DND-41 (cell line): ENCODE measurements at places on chromosomes 6 and 20.

- DNase-seq, result no peak
Measured at GRCh38 chr6:113432521-113433334, 424.4 kb upstream of the MARCKS start.

- DNase-seq, result no peak
Measured at GRCh38 chr6:39366931-39367618, 44.6 kb upstream of the KCNK16 start.

- DNase-seq, result no peak
Measured at GRCh38 chr6:109170333-109170732, 75.0 kb downstream of the CEP57L1 start.

GRCh38 chr6:112216662-112217551, 37.5 kb downstream of the LAMA4 start:
- no peak for DNase-seq

- no peak for DNase-seq
Measured at GRCh38 chr6:129895692-129896091, 34.6 kb upstream of the TMEM244 start.

GRCh38 chr20:53668992-53669391, 75.4 kb upstream of the ZNF217 start:
- DNase-seq, result no peak

- DNase-seq, result no peak
Measured at GRCh38 chr6:128280066-128280465, 240.3 kb downstream of the PTPRK start.

- no peak for DNase-seq
Measured at GRCh38 chr6:49888742-49889431, 22.6 kb upstream of the CRISP1 start.

GRCh38 chr20:23197836-23198235, 111.7 kb upstream of the CD93 start:
- no peak for DNase-seq

GRCh38 chr6:10557913-10558312, 36.8 kb downstream of the GCNT2 start:
- no peak for DNase-seq

GRCh38 chr6:134574491-134574890, 256.6 kb upstream of the SGK1 start:
- no peak for DNase-seq

- DNase-seq, result no peak
Measured at GRCh38 chr6:64083261-64083660, 447.7 kb downstream of the PHF3 start.

DNA sequence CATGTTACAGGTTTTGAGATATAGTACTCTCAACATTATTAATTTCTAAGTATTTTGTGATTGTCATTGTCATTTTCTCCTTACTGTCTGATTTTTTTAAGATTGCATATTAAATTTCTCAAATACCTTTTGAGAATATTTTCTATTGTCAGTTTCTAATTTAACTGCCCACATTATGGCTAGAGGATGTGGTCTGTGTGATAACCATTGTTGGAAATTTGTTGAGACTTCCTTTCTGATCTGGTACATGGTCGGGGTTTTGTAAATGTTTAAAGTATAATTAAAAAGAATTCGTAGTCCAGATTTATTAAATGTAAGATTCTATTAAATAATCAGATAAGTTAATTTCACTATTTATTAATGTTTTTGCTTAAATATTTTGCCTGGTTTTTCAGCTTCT, 60.1 kb downstream of the SLX4IP start:
- no peak for DNase-seq

DNA sequence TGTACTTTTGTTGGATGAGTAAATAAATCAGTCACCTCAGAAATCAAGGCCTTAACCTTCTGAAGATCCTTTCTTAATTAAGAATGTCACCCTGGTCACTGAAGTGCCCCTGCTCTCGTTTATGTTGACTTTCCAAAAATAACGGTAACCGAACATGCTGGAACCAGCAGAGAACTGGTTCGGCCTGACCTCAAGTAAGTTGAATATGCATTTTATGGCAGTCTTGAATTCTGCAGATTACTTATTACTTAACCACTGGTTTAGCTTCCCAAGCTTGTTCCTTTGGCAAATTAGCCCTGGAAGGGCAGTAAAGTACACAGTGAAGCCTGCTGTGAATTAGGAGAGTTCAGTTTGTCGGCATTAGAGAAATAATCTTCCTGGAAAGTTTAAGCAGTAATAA, 12.2 kb downstream of the MAPRE1 start:
- no peak for DNase-seq

- no peak for DNase-seq
Measured at GRCh38 chr6:100175814-100176310, 181.8 kb upstream of the MCHR2 start.

- no peak for DNase-seq
Measured at GRCh38 chr6:137488150-137489045, 5.8 kb downstream of the OLIG3 start.

DNA sequence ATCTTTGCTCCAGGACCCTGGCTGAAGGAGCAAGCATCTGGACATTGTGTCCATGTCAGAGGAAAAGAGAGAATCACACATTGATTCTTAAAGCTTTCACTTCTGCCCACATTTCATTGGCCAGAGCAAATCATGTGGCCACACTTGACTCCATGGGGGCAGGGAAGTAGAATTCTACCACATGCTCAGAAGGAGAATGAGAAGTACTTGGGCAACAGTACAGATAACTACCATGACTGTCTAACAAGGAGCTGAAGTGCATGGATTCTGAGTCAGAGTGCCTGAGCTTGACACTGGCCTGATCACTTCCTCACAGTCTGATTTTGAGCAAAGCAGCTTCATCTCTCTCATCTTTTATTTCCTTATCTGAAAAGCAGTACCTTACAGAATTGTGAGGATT, 38.6 kb downstream of the GHRH start:
- no peak for DNase-seq

- no peak for DNase-seq
Measured at GRCh38 chr6:636488-636887, 20.4 kb downstream of the HUS1B start.

DNA sequence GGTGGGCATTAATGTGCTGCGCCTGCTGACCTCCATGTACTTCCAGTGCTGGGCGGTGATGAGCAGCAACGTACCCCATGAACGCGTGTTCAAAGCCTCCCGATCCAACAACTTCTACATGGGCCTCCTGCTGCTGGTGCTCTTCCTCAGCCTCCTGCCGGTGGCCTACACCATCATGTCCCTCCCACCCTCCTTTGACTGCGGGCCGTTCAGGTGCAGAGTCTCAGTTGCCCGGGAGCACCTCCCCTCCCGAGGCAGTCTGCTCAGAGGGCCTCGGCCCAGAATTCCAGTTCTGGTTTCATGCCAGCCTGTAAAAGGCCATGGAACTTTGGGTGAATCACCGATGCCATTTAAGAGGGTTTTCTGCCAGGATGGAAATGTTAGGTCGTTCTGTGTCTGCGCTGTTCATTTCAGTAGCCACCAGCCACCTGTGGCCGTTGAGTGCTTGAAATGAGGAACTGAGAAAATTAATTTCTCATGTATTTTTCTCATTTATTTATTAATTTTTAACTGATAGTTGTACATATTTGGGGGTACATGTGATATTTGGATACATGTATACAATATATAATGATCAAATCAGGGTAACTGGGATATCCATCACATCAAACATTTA, 35.2 kb upstream of the NOP56 start:
- DNase-seq, result no peak

- DNase-seq, result no peak
Measured at GRCh38 chr6:159031846-159032245, 12.9 kb downstream of the TAGAP start.

DNA sequence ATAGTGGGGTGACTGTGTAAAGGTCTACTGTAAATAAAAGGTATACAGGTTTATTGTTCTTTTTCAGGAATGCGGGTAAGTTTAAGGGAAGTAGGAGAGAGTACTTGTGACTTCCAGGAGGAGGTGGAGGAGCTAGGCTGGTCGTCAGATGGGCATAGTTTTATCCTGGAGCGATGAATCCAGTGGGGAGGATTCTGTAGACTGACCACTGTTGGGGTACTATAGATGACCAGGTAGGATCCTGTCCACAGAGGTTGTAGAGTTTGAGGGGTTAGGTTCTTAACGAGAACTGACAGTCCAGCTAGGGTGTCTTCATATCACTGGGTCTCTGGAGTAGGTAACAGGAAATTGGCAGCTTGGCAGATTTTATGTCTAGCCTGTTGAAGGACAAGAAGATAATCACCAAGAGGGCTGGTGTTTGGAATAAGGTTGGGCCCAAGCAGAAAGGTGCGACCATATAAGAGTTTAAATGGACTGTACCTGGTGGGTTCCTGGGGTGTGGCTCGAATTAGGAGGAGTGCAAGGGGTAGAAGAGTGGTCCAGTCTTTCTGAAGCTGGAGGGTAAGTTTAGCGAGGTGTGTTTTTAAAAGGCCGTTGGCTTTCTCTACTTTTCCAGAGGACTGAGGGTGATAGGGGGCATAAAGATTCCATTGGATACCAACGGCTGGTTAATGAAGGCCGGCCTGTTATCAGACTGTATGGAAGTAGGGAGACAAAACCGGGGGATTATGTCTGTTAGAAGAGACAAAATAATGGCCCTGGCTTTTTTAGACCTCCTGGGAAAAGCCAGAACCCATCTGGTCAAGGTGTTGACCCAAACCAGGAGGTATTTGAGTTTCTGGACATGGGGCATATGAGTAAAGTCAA, 751.3 kb upstream of the ADGRB3 start:
- no peak for DNase-seq

DNA sequence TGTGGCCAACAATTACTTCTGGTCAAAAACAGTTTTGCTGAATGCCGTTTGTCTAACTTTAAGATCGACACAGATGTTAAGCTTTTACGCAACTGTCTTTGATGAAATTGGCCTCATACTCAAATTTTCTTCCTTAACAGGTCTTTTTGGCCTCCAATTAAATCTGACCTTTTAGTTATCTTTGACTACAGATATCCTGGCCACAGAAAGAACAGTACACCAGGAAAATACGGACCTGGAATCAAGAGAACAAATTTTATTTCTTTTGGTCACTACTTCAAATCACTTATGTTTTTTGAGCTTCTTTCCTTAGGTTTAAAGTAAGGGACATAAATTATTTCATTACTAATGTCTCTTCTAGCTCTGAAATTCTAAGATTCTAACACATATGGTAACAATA, 49.8 kb downstream of the IBTK start:
- DNase-seq, result no peak

DNA sequence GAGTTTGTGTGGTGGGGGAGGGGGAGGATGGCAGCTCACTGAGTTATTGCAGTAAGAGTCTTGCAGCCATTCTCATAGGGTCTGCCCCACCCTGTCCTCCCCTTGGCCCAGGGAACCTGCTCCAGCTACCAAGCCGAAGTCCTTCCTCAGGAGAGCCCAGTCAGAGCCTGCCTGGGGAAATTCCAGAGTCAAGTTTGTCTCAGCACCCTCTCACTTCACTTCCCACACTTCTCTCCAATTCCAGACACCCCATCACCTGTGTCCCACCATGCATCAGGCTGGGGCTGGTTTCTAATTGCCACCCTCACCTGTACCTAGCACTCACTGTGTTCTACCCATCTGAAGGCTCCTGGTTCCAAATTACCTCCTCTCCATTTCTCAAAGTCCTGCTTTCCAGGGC, 10.3 kb upstream of the SLC22A16 start:
- no peak for DNase-seq

DNA sequence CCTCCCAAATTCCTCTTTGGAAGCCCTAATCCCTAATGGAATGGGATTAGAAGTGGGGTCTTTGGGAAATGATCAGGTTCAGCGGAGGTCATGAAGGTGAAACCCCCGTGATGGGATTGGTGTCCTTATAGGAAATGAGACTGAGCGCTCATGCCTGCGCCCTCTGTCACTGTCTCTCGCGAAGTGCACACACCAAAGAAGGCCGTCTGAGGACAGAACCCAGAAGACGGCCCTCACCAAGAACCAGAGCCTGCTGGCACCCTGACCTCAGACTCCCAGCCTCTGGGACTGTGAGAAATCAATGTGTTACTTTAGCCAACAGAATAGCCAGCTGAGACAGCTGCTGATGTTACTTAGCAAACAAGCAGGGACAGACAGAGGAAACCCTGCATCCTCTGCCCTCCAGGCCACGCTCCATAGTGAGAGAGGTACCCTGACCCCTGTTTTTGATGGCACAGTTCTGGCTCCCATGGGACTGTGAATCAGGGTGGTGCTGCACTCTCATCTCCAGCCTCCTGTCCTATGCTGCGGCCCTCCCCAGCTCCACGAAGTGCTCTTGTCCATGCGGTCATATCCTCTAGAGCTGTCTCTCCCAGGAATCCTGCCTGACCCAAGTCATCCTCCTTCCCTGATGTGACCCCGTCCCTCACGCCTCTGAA, 369.3 kb downstream of the ZFAND3 start:
- DNase-seq, result no peak

DNA sequence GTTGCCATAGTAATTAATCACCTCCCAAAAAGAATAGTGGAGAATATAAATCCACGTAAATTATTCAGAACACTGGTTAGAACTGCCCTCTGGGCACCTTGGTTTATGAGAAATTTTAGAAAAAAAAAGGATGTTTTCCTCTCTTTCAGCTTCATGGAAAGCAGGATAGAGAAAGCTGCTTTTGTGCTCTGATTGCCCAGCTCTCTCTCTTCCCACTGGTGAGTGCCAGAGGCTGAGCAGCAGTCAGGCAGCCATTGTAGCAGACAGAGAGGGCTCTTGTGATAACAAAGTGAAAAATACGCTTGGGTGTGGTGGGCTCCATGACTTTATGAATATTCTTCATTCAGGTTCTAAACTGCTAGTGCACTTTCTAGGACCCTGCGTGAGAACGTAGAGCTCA, 26.4 kb downstream of the SLC35F1 start:
- no peak for DNase-seq

- DNase-seq, result no peak
Measured at GRCh38 chr6:124962639-124963415, 590 bp downstream of the RNF217 start.

DNA sequence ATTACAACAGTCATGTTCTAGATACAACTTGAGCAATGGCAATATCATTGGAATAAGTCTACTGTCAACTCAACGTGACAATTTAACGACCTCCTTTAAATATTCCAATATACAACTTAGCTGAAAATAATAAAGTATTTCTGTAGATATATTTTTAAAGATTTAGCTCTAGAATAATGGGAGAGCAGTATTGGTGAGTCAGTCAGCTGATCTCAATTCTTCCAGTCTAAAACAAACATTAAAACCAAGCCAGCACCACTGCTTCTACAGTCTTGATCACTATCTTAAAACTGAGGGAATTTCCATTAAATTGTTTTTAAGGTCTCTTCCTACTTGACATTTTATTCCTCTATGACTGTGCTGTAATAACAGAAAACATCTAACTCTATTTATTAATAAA, 38.2 kb downstream of the NOL7 start:
- no peak for DNase-seq

GRCh38 chr6:27019651-27020552, 227.6 kb upstream of the PRSS16 start:
- no peak for DNase-seq

- DNase-seq, result no peak
Measured at GRCh38 chr6:22087960-22088706, 208.7 kb downstream of the PRL start.

DNA sequence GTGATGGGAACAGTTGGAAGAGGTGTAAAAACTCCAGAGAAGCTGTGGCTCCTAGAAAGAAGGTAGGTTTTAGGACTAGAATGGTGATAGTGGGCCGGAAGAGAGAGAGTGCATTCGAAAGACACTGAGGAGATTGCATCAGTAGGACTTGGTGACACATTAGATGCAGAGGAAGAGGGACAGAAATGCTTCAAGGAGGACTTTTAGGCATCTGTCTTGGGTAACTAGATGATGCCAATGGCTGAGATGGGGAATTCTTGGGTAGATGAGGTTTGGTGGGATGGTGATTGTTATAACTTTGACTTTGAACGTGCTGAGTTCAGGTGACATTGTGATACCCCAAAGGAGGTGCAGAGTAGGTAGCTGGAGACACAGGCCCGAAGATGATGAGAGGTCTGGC, 196.5 kb downstream of the GMPR start:
- DNase-seq, result no peak

GRCh38 chr6:81003156-81003555, 749.3 kb downstream of the TENT5A start:
- no peak for DNase-seq
